ENCODE measurements at places on chromosomes 1 and 21.
A peak's percentile ranks its signal among the peaks of the same experiment; 100 is the strongest.

- DNase-seq: no peak
These were observed 88.4 kb downstream of the NID1 start for GRCh38 chr1:235976490-235976889.

GRCh38 chr1:173020138-173020750, 30.5 kb downstream of the TNFSF18 start:
- no peak for DNase-seq

DNA sequence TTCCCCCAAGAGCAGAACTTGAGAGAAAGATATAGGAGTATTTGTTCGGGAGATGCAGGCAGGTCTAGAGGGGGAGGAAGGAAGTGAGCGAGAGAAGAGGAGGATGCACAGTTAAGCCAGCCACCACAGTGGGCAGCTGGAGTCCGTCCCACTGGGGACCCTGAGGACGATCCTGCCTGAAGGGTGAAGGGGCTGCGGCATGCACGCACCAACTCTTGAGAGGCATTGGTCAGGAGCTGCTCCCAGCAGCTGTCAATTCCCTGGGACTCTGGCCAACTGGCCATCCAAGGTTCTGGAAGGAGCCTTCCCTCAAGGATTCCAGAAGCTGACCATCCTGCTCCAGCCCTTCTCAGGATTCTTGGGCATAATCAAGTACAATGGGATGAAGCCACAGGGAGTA, 246.9 kb downstream of the MATN1 start:
- no peak for DNase-seq

DNA sequence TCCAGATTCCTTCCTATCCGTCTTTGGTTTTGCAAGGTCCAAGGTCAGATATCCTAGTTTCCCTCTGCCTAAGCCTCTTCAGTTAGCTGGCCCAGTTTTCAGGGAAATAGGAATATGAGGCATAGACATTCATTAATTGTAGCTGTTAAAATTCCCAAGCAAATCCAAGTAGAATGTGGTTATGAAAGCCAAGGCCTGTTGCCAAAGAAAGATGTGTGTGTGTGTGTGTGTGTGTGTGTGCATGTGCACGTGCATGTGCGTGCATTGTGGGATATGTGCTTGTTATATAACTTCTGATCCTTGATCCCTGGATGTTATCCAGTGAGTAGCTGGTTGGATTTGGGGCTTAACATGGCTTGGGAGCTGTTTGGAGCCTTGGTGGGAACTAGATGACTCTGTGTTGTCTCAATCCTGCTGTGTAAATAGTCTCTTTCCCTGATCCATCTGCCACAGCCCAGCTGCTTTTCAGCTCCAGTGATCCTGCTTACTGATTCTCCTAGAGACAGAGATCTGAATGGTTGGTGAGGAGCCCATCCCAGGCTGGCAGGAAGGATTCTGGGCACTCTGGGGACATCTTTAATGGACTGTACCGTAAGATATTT, 70.6 kb upstream of the GCLM start:
- peak; percentile 47 for DNase-seq

DNA sequence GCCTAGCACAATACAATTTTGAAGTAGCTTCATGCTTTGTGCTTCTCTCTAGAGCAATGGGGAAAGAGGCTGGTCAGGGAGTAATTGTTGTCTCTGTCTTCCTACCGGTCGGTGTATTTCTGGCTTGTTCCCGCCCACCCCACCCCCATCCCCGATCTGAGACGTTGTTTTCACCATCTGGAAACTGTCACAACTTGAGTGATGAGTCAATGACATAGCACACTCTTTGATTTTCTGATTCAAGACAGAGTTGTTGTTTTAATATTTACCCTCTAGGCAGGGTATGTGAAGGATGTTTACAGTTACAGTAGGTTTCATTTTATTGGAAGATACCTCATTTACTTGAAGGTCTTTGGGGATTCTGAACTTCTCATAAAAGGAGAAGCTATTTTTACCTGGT, 7.0 kb downstream of the IL12RB2 start:
- no peak for DNase-seq

DNA sequence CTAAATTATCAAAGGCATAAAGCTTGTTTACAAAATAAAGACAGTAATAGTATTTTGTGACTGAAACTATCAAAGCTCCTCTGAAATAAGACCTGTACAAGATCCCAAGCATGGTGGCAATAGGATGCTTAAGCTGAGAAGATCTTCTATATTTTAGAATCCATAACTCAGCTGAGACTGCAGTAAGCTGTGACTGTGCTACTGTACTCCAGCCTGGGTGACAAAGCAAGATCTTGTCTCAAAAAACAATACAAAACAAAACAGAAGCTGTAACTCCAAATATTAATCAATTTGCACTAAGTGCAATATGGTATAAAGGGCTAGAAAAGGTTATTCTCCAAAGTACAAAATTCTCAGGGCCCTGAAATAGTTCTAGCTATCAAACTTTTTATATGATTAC, 55.8 kb upstream of the CPLANE2 start:
- DNase-seq: no peak

GRCh38 chr1:155124503-155125463, 2.9 kb upstream of the EFNA1 start:
- peak; percentile 60 for DNase-seq

All from NCI-H526 (cell line).